ENCODE measurements at places on chromosomes 2 and 18.

GRCh38 chr2:219571311-219572236 lies at the start of gene OBSL1:
OBSL1 (minus strand) TSS chr2:219571539; CDS start chr2:219571232, 307 bp downstream.
- DNase-seq = no peak

- no peak for DNase-seq
These were observed 1162.0 kb upstream of the SLC39A10 start for GRCh38 chr2:194495046-194495445.

GRCh38 chr2:119596638-119597037 lies 52.4 kb downstream of the CFAP221 start:
- DNase-seq = no peak

- no peak for DNase-seq
These were observed 78.6 kb upstream of the RANBP2 start for GRCh38 chr2:108640731-108641130.

- DNase-seq = no peak
These were observed 569.9 kb upstream of the REG3G start for GRCh38 chr2:78455586-78455985.

GRCh38 chr18:3332376-3332775 lies 70.4 kb downstream of the MYL12B start:
- no peak for DNase-seq

DNA sequence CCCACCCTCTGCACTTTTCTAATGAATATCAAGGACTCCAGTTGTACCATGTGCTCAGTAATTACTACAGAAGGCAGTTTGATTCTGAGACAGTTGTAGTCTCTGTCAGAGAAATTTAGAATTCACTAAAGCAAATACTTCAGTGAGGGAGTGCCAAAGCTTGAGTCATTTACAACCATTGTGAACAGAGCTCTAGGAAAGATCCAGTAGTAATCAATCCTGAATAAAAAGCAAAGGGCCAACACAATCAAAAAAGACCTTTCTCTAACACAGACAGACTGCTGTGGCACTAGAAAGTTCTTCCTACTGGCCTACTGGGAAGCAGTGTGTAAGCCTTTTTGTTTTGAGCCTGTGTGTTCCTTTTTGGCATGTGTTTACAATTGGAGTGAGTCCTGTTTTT lies 135.6 kb upstream of the UNC80 start:
- DNase-seq = no peak

- no peak for DNase-seq
These were observed 784.8 kb upstream of the CDH2 start for GRCh38 chr18:28961669-28962228.

DNA sequence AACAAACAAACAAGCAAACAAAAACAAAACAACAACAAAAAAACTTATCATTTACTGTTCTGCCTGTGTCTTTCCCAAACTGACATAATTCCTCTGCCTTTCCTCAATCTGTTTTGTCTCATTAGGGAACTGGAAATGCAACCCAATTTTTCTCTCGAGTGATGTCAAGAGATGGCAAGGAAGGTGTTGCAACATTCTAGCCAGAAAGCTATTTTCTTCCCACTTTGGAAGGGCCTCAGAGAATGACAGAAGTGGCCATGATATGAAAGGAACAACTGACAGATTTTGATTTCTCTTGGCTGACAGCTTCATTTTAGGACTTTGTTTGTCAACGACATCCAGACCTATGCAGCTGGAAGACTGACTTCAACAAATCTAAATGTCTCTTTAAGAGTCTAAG lies 24.7 kb downstream of the RND3 start:
- DNase-seq = no peak

GRCh38 chr18:6741232-6741663 lies 11.7 kb downstream of the ARHGAP28 start:
- DNase-seq = no peak

DNA sequence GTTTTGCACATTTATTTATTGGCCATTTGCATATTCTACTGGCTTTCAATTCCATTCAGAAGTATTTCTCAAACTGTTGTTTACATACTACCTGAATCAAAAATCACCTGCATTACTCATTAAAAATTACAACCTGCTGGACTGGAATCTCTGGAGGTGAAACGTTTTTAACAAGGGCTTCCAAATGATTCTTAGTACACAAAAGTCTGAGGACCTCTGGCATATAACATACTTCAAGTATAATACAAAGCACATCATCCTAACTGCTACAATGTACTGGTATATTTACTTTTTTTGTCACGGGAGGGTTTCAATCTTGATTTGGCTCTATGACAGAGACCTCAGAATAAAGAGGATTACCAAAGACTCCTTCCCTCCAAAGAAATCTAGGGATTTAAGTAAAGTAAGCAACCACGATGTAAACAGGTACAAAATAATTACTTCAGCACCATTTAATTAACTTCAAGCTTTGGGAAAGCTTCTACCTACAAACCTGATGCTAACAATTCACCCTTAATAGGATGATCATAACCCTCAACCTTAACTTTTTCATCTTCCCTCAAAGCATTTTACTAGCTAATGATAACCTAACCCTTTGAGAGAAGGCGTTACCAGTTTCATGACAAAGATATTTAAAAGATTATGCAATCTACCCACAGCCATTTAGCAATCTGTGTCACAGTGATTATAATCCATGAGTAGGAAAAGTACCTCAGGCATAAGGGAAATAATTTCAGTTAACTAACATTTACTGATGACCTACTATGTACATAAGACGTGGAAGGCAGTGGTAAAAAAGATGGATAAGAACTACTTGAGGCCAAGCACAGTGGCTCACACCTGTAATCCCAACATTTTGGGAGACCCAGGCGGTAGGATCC lies 24.7 kb downstream of the ATAD2B start:
- DNase-seq = no peak

DNA sequence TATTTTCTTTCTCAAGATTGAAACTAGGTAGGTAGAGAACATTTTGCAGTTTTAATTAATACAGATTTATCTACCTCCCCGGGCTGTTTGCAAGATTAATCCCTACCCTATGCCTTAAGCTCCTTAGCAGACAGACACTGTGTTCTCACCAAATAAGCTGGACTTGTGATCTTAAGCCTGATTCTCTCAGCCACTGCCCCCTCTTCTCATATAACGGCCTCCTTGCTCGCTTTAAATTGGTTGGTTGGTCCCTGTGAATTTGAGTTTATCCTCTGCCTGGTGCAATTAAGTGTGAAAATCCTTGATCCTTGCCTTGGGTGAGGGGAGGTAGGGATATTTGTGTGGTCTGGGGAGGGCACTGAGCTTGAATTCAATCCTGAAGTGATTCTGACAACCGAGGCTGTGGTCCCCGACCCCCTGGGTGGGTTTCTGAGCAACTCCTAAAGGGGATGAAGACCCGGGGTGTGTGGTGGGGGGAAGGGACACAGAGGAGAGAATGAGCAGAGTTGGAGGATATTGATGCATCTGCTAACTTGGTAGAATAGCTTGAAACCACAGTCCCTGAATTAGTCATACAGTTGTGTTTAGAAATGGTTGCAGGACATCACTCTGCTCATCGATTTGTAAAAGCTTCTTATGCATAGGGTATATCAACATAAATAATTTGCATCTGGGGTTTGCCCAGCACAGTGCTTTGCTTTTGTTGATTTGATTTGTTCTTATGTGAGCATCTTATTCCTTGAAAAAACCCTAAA lies 36.9 kb upstream of the NCKAP5 start:
- DNase-seq = no peak

DNA sequence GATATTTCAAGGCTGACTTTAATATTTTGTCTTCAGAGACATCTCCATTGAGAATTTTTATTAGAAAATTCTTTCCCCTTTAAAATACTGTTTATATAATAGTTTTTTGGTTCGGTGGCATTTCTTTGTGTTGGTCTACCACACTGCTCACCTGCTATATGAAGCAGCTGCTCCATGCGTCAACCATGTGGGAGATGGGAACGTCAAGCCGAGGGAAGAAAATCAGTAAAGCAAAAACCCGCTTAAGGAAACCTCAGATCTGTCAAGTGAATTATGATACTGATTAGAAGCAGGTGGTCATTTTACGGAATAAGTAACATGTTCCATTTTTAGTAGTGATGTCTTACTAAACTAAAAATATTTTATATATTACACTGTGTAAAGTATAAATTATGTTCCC lies 5.6 kb upstream of the TMEM17 start:
- no peak for DNase-seq

GRCh38 chr2:44974064-44974715 lies 32.7 kb downstream of the SIX3 start:
- no peak for DNase-seq

DNA sequence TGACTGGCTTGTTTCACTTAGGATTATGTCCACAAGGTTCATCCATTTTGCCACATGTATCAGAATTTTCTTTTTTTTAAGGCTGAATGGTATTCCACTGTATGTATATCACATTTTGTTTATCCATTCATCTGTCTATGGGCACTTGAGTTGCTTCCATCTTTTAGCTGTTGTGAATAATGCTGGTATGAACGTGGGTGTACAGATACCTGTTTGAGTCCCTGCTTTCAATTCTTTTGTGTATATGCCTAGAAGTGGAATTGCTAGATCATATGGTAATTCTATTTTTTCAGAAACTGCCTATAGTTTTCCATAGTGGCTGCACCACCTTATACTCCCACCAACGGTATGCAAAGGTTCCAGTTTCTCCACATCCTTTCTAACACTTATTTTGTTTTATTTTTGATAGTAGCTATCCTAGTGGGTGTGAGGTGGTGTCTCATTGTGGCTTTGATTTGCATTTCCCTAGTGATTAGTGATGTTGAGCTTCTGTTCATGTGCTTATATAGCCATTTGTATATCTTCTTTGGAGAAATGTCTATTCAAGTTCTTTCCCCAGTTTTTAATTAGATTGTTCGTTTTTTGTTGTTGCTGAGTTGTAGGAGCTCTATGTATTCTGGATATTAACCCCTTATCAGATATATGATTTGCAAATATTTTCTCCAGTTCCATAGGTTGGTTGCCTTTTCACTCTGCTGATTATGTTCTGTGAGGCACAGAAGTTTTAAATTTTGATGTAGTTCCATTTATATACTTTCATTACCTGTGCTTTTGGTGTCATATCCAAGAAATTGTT lies 40.7 kb downstream of the TTC39C start:
- DNase-seq = no peak

DNA sequence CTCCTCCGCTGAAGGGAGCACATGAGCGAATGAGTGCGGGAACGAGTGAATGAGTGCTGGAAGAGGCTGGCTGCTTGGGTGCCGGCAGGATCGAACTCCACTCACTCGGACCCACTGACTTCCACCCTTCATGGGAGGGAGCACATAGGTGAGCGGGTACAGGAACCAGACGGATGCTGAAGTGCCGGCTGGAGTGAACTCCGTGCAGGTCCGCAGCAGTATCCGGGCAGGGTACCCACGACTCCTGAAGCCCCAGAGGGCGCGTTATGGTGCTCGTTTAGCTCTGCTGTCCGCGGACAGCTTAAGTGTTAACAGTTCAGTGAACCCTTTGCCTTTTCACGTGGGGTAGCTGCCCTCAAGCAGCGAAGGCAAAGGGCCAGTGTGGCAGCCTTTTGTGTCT lies 23.2 kb downstream of the RPRM start:
- no peak for DNase-seq

DNA sequence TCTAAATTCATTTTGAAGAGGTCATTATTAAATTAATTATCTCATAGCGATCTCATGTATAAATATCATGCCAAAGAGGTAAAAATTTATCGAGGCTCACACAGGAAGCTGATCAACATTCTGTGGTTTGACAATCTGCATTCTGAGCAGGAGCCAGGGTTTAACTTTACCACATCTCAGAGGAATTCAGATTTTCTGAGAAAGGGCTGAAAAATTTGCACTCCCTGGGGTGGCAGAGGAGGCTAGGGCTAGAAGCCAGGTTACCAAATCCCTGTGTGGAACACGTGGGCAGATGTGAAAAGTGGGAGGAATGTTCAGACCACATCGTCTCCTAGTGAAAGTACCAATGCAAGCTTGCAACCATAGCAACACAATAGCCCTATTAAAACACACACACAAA lies 63.5 kb upstream of the CTLA4 start:
- no peak for DNase-seq
